ENCODE measurements at places on chromosomes 7 and 10.

- no peak for DNase-seq
Observed at GRCh38 chr10:105075031-105075430, 433.9 kb downstream of the SORCS3 start.

DNA sequence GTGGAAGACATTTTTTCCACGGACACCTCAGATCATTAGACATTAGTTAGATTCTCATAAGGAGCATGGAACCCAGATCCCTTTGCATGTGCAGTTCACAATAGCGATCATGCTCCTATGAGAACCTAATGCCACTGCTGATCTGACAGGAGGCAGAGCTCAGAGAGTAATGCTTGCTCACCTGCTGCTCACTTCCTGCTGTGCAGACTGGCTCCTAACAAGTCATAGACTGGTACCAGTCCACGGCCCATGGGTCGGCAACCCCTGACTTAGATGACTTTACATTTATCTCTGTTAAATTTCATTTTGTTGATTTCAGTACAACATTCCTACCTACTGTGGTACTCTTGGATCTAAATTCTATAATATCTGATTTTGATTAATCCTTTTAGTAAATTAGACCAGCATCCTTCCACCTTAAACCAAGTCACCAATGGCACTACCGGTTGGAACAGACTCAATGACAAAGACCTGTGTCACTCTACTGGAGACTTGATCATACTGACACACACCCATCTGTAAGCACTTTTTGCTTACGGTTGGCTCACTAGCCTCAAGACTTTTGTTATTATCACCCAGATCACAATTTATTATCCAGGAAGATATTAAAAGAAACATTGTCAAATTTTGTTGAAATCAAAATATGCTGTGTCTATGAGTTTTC is 8.0 kb upstream of the CCDC71L start:
- DNase-seq: no peak

DNA sequence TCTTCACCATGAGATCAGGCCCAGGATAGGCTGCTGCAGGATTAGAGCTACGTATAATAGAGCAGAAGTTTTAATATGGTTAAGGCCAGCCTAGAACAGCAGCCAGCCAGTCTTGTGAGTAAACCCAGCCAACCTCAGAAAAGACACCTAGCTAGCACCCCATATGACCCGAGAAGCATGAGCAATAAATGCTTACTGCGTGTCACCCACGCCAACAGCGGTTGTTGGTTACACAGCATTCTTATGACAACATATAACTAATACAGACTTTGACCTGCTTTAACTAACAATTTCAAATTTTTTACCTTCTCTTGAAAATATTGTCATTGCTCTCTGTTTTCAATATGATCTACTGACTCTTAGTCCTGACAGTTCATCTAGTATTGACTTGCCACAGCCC is 105.7 kb downstream of the HBP1 start:
- DNase-seq: no peak

DNA sequence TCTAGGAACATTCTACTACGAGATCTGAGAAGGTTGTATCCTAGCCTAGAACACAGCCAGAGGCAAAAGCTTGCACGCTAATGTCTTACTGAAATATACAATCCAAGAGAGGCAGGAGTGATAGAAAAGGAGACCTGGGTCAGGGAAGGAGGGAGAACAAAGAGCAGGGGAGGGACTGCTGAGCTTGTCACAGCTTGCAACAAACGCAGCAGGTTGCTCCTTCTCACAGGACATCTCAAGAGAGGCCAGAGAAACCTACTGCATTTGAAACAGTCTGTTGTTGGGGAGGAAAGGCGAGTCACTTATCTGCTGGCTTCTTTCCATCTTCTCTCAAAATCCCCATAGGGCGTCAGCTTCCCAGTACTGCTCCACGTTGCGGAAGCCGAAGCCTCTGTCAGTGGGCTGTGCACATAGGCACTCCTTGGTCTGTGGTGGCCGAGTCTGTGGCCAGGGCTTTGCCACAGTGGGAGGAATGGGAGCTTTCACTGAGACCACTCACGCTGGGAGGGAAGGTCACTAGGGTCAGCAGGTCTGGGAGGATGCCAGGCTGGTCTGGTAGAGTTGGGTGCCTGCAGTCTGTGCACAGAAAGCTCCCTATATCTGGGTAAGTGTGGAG is 25.8 kb upstream of the GPNMB start:
- no peak for DNase-seq

GRCh38 chr7:28409716-28410627 is 2.3 kb upstream of the CREB5 start:
- DNase-seq: no peak

GRCh38 chr10:73759512-73760115 is 15.4 kb downstream of the SEC24C start:
- no peak for DNase-seq

GRCh38 chr10:19367176-19367575 is 318.6 kb downstream of the MALRD1 start:
- no peak for DNase-seq

DNA sequence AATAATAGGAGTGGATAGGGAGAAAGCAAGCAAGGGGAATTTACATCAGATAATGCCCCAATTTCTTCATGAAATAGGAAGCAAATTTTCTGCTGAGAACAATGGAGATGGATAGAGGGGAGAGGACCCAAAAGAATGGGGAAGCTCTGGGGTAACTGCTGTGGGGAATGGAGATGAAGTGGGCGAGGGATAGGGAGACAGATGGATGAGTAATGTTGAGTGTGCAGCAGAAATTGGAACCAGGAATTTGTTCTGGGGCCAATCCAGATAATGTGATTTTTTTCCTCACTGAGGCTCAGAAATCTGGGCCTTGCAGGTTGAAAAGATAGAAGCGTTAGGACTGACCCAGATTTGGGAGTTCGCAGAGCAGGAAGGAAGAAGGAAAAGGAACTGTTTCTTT is 24.5 kb upstream of the MRC1 start:
- no peak for DNase-seq

- DNase-seq: no peak
Observed at GRCh38 chr10:125742465-125742864, 23.0 kb downstream of the EDRF1 start.

GRCh38 chr10:124324451-124324850 is 94.3 kb downstream of the OAT start:
- no peak for DNase-seq

GRCh38 chr7:30846378-30846777 is 65.3 kb upstream of the AQP1 start:
- no peak for DNase-seq

DNA sequence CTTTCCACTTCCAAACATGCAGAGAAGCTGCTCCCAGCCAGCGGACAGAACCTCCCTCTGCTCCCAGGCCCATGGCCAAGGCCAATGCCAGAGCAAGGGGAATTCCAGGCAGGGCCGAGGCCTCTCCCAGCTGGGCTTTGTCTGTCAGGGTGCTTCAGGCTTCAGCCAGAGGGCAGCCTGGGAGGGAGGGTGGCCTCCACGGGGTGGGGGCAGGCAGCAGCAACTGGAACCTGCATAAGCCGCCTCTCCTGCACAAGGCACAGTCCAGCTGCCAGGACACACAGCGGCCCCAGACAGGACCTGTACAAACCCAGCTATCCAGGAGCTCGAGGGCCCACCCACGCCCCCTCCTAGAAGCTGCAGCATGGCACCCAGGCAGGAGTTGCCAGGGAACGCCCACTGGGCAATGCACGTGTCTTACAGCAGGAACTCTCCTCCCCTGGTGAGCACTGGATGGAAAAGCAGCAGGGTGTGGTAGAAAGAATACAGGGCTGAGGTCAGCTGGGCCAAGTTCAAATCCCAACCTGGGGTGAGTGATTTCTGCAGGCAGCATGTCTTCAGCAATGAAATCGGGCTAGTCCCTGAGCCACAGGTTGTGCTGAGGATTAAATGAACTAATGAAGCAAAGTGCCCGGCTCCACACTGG is 7.6 kb downstream of the FAM53B start:
- no peak for DNase-seq

GRCh38 chr10:23191764-23192711 is at the start of gene PTF1A:
PTF1A (plus strand) TSS chr10:23192312; CDS start chr10:23192531, 219 bp downstream.
- DNase-seq: no peak

GRCh38 chr7:44103923-44104859 is at the start of gene AEBP1:
AEBP1 (plus strand) TSS chr7:44104345; CDS start chr7:44104666, 321 bp downstream.
- no peak for DNase-seq

GRCh38 chr10:46514431-46514861 is 42.0 kb downstream of the GPRIN2 start:
- no peak for DNase-seq

- DNase-seq: no peak
Observed at GRCh38 chr7:16399916-16400892, 21.1 kb downstream of the CRPPA start.

DNA sequence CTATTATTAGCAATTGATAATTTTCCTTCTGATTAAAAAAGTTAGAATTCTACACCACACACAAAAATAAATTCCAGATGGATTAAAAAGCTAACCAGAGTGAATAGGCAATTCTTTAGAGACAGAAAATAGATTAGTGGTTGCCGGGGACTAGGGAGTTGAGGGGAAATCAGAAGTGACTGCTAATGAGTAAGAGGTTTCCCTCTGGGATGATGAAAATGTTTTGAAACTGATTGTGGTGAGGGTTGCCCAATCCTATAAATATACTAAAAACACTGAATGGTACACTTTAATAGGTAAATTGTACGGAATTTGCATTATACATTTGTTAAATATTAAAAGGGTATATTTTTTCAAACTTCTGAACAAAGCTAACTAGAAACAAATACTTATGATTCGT is 214.9 kb downstream of the GPAM start:
- no peak for DNase-seq

GRCh38 chr7:123748171-123748733 is 551 bp downstream of the WASL start:
- no peak for DNase-seq

DNA sequence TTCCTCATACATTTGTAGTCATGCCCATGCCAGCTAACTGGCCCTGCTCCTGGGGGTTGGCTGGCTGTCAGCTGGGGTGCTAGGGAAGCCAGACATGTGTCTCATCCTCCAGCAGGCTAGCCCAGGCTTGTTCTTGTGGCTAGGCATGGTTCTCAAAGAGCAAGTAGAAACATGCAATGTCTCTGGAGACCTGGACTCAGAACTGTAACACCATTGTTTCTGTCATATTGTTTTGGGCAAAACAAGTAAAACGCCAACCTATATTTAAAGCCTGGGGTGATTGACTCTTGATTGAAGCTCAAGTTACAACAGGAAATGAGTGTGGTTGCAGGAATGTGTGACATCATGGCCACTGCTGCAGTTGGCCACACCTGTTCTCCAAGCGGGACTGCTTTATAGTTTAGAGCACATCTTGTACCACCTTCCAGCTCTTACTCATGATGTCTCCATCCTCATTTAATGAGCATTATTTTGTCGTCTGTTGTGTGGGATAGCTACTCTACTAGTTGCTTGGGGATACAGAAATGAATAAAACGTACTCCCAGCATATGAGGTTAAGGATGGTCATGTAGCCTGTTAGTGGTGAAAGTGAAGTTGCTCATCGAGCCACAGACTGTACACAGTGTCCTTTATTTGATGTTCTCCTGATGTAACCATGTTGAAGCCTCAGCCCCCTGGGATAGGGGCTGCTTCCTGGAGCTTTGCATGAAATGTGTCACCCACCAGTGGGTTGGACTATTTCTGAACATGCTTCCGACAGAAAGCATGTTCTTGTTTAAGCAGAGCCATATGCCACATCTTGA is 168.4 kb downstream of the SORCS3 start:
- DNase-seq: no peak

- no peak for DNase-seq
Observed at GRCh38 chr7:926061-927030, 28.1 kb downstream of the ADAP1 start.

DNA sequence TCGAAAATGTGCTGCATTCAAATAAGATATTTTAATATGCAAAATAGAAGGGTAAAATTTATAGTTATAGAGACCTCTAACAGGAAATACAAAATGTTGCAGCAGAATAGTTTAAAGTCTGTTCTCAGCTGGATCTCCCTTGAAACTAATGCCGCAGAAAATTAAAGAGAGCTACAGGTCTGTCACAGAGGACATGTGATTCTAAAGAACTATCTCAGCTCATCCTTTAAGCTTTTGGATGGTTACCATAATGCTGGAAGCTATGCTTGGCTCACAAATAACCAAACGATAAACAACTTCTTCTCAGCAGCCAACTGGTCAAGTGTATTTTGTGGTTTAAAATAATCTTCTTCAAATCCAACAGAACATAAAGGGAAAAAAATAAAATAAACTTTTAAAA is 353.0 kb downstream of the PARD3 start:
- no peak for DNase-seq

DNA sequence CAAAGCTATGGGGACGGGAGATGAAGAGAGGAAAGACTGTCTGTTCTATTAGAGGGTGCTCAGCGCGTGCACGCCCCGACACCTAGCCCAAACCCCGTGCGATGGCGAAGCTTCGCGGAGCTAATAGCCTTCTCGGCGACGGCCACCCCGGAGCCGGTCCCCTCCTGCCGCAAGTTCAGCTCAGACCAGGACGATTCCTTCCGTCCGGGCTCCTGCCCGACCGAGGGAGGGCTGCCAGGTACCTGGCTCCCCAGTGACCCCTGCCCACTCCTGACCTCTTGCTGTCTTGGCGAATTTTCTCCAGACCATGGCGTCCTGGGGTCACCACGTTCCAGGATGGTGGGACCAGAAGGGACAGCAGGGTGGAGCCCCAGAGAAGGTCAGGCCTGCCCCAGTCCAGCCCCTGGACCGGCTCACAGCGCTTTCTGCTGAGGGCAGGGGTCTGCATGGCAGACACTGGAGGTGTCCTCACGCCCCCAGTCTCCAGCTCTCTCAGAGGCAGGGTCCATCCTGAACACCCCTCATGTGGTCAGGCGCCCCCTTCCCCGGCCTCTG is 36.7 kb downstream of the UNCX start:
- no peak for DNase-seq

DNA sequence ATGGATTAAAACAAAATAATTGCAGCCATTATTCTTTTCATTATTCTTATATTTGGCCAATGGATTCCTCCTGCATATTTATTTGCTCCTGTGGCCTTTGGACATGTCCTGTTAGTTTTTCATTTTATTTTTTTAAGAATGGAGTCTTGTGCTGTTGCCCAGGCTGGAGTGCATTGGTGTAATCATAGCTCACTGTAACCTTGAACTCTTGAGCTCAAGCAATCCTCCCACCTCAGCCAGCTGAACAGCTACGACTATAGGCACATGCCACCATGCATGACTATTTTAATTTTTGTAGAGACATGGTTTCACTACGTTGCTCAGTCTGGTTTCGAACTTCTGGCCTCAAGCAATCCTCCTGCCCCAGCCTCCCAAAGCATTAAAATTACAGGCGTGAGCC is 42.7 kb upstream of the SRI start:
- no peak for DNase-seq

- no peak for DNase-seq
Observed at GRCh38 chr7:47170516-47170915, 411.4 kb downstream of the TNS3 start.

DNA sequence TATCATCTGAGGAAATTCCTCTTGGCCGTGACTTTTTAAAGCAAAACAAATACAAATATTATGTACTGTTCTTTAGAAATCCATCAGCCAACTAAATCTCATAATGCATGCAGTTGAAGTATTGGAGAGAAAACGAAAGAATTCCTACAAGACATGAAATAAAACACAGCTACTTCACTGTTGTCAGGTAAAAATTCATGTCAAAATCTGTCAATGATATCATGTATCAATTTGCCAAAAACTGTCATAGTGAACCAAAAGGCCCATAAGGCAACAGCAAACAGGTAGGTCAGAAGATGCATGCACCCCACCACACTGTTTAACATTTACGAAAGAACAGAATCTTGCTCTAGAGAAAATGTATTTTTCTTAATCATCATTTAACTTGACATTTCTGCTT is 2.3 kb downstream of the GPR22 start:
- DNase-seq: no peak

All from stimulated activated CD8-positive, alpha-beta memory T cell treated with anti-CD3 and anti-CD28 coated beads, Interleukin-15, amount 100 ng/mL, for 24 hours (primary cell).